ENCODE measurements at places on chromosomes 6 and 20. TPM values are rescaled to one million over a fixed set of nuclear protein-coding genes. Genes with fewer than 3 reads are reported as not detected.

EPHA7 gene
- 6.8 TPM for total RNA-seq

CALHM5 gene
- total RNA-seq: 0.17 TPM

BMP6 gene
- total RNA-seq: 2.1 TPM

OR11A1 gene
- not detected for total RNA-seq

TNFRSF6B gene
- total RNA-seq: not detected

ATAT1 gene
- 15.9 TPM for total RNA-seq

CST5 gene
- total RNA-seq: not detected

COL19A1 gene
- total RNA-seq: not detected

SFTA2 gene
- not detected for total RNA-seq

STAU1 gene
- 107 TPM for total RNA-seq

SH3BGRL2 gene
- total RNA-seq: 20.0 TPM

PRDM13 gene
- 0.09 TPM for total RNA-seq

GRCh38 chr6:28543651-28544610 lies 18.2 kb downstream of the GPX5 start:
- no peak for DNase-seq

DNA sequence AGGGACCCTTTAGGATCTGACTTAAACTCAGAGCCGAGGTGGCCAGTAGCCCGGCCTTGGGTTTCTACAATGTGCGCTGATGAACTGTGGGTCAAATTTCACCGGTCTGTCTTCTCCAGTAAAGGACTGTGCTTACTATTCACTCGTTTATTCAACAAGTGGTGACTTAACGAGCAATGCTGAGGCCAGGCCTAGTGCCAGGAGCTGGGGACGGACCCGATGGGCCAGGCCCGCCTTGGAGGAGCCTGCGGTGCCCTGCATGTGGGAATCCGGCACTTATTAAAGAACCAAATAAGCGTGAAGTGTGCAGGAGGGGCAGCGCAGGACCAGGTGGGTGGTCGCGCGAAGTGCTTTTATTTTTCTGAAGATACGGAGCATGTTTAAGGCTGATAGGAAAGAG lies 24.0 kb downstream of the CTCFL start:
- DNase-seq: no peak

GRCh38 chr6:67009818-67010217 lies 1302.8 kb upstream of the EYS start:
- DNase-seq: no peak

GRCh38 chr6:157976345-157977175 lies 5.1 kb upstream of the SYNJ2 start:
- DNase-seq: no peak

GRCh38 chr20:24662752-24663365 lies 193.4 kb downstream of the SYNDIG1 start:
- no peak for DNase-seq

DNA sequence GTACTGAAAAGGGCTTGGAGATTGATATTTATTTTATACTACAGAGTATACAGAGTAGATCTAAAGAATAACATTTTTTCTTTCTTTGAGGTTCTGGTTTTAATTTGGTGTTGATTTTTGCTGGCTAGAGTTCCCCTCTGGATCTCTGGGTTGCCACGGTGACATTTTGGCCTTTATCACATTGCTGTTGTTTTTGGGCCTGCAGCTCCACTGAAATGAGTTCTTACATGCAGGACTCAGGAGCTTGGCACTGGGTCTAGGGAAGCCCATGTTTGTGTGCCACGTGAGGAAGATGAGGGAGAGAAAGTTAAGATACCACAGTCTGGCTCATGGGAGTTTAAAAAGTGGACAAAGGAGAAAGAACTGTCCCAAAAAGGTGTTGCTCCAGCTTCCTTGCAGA lies 7.4 kb upstream of the TFAP2C start:
- DNase-seq: no peak

GRCh38 chr20:50067461-50067860 lies 45.5 kb downstream of the UBE2V1 start:
- DNase-seq: no peak

DNA sequence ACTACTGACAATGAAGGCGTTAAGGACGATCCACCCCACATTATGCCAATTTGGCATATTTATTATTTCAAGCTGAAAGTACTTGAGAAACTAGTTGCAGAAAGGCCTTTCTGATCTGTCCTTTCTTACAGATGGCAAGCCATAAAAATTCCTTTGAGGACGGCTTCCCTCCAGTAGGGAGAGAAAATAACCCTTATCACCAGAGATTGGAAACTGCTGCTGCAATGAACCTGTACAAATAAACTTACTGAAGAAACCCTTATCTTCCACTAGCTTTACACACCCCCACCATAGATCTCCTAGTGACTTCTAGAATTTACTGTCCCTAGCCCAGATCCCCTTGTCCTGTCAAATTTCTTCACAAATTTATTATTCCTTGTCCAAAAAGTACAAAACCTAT lies 105.2 kb downstream of the MAP7 start:
- DNase-seq: no peak
